ENCODE measurements at places on chromosomes 12 and 14.

DNA sequence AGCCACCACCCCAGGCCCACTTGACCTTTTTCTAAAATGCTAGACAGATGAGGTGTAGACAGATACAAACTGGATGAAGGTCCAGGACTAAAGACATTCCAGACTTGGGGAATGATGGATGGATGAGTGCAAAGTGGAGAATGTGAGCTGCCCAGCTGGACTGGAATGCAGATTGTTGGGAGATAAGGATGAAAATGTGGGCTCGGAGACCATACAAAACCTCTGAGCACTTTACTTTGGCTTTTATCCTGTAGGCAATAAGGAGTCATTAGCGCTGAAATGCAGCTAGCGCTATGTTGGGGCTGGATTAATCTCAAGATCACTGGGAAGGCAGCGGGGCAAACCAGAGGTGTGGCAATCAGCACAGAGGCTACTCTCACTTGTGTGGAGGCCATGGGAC lies 64.7 kb upstream of the GNPNAT1 start:
- DNase-seq: no peak

GRCh38 chr12:117744418-117744817 lies 224.4 kb downstream of the KSR2 start:
- no peak for DNase-seq

GRCh38 chr14:73167727-73168126 lies 31.4 kb downstream of the PSEN1 start:
- no peak for DNase-seq

GRCh38 chr12:130161261-130162243 lies 712 bp upstream of the FZD10 start:
- no peak for DNase-seq

DNA sequence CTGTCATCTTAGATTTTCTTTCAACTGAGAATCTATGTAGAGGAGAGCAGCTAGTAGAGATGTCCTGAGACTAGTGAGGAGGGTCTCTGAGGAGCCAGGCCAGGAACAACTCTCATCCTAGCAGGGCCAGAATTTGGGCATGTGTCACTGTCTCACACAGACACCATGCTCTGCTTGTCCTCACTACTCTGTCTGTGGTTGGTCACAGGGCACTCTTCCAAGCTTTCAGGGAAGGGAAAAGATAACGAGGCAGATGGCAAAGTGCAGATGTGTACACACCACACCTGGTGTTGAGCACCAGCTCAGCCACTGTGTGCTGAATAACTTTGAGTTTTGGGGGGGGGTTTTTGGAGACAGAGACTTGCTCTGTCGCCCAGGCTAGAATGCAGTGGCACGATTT lies 2.5 kb downstream of the SSPN start:
- DNase-seq: no peak

Measured in stimulated activated CD8-positive, alpha-beta memory T cell treated with anti-CD3 and anti-CD28 coated beads, Interleukin-15, amount 100 ng/mL, for 24 hours (primary cell).